ENCODE measurements at places on chromosomes 1 and 21.

DNA sequence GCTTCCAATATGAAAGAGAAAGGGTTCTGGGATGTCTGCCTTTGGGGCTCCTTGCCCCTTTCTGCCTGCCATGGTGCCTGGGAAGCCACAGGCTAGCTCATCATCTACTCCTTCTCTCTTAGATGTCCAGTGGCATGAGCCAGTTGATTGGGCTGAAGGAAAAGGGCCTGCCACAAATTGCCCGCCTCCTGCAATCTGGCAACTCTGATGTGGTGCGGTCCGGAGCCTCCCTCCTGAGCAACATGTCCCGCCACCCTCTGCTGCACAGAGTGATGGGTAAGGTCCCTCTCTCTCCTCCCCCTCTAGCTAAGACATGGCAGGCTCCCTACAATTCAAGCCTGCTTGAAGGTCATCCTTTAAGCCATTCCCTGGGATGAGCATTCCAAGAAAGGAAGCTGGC lies 41.0 kb downstream of the PKP1 start:
- no peak for DNase-seq

DNA sequence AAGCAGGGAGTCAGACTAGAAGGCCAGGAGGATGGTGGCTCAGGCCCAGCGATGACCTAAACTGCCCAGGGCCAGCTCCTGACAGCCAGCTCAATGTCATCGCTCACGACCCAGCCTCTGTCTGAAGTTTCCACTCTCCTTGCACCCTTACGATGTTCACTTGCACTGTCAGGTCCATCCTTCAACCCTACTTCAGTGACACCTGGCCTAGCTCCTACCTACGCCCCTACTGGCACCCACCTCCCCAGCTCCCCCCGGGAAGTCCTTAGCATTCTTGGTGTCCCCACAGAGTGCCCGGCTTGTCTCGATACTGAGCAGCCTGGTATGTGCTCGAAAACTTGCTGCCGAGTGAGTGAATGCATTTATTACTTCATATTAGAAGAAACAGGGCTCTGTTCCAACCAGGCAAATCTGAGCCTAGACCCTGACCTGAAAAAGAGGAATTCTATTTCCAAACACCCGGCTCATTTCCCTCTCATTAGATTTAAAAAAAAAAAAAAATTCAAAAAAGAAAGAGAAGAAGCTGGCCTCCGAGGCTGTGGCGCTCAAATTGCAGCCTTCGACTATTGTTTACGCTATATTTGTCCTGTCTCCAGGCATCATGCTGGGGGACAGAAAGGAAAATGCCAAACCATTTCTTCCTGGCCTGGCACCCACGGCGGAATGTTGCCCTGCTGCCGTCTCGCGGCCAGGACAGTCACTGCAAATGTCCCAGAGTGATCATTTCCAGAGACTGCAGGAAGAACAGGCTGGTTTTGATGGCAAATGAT lies 29.8 kb upstream of the LRRC38 start:
- DNase-seq, result no peak

- DNase-seq, result no peak
These were observed 1.4 kb downstream of the FOXD2 start for GRCh38 chr1:47439017-47439818.

DNA sequence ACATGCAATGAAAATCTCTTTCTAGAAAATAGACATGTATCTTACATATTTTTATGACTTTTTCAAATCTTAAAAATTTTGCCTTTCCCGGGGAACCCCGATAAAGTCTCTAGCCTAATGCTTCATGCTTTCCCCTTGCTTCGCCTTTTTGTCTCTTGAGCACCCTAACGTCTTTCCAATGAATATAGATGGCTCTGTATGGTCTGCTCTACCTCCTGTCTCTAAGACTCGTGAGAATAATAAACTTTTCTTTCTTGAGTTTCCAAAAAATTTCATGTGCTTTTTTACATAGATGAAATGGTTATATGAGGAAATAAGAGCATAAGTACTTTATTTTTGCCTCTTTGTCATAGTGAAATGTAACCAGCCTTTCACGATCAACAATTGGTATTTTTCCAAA lies 202.6 kb downstream of the PDE4B start:
- no peak for DNase-seq

- no peak for DNase-seq
These were observed 12.8 kb downstream of the PMF1 start for GRCh38 chr1:156225677-156226014.

- DNase-seq, result no peak
These were observed 302.9 kb downstream of the BARHL2 start for GRCh38 chr1:90414201-90414600.

- no peak for DNase-seq
These were observed 202.5 kb upstream of the RAB4A start for GRCh38 chr1:229068270-229068987.

DNA sequence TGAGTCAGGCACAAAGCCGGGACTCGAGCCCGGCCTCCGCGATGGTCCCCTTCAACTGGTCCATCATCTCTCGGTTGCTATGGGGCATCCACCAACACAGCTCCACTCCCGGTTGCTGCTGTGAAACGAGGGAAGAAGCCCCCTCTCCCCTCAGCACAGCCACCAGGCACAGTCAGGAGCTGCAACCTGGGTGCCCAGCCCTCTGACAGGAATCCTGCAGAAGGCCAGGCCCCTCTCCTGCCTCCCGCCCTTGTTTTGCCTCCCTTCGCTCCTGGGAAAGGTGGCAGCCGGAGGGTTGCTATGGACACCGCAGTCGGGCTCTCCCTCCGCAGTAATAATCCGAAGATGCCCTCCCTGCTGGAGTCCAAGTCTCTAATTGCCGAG lies 8.9 kb upstream of the KCNN3 start:
- no peak for DNase-seq

- no peak for DNase-seq
These were observed 1.3 kb downstream of the PLD5 start for GRCh38 chr1:242522996-242523718.

DNA sequence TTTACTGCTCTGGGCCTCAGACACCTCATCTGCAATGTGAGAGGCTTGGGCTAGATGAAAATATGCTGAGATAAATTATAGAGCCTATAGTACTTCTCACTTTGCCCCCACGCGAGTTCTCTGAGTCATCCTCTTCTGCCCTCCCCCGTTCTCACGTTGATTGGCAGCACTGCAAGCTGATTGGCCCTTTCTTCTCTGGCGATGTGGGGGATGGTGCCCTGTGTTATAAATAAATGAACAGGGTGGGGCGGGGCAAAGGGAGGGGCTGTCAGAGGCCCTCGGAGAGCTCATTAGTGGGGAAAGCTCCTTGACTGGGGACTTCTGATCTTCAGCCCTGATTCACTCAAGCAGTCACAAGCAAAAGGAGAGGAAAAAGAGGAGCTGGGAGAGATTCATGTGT lies 64.3 kb upstream of the ZC3H12A start:
- no peak for DNase-seq

DNA sequence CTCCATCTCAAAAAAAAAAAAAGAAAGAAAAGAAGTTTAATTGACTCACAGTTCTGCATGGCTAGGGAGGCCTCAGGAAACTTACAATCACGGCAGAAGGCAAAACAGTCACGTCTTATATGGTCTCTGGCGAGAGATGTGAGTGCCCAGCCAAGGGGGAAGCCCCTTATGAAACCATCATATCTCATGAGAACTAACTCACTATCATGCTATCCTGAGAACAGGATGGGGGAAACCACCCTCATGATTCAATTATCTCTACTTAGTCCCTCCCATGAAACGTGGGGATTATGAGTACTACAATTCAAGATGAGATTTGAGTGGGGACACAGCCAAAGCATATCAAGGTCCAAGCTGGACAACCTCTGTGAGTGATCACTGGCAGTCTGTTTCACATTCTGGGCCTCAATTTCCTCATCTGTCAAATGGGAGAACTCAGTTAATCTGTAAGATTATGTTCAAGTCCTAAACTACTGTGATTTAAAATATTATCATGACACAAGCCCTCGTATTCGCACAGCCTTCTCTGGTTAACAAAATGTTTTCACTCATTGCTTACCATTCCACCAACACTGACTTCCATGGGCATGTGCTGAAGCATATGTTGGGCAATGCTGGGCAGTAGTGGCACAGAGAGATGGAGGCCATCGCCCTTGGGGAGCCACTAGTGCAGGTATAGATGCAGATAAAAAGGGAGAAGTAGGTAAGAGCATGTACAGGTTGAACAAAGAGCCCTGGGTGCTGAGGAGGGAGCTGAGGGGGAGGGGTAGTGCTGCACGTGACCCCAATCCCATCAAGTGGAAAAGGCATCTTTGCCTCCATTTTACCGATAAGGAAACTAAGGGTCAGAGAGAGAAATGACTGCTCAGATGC lies 46.2 kb upstream of the SLC2A1 start:
- no peak for DNase-seq

Measured in naive thymus-derived CD8-positive, alpha-beta T cell (primary cell).